Activated CD4-positive, alpha-beta T cell treated with anti-CD3 and anti-CD28 coated beads, Interleukin-2, amount 50 U/mL, for 16 hours (primary cell): ENCODE measurements at places on chromosomes 2 and 18.

- no peak for DNase-seq
Observed at GRCh38 chr2:12771154-12771553, 54.4 kb downstream of the TRIB2 start.

GRCh38 chr2:174981331-174981730, 23.9 kb downstream of the CHN1 start:
- DNase-seq = no peak

- DNase-seq = no peak
Observed at GRCh38 chr18:64488698-64489097, 339.8 kb upstream of the LINC00305 start.

DNA sequence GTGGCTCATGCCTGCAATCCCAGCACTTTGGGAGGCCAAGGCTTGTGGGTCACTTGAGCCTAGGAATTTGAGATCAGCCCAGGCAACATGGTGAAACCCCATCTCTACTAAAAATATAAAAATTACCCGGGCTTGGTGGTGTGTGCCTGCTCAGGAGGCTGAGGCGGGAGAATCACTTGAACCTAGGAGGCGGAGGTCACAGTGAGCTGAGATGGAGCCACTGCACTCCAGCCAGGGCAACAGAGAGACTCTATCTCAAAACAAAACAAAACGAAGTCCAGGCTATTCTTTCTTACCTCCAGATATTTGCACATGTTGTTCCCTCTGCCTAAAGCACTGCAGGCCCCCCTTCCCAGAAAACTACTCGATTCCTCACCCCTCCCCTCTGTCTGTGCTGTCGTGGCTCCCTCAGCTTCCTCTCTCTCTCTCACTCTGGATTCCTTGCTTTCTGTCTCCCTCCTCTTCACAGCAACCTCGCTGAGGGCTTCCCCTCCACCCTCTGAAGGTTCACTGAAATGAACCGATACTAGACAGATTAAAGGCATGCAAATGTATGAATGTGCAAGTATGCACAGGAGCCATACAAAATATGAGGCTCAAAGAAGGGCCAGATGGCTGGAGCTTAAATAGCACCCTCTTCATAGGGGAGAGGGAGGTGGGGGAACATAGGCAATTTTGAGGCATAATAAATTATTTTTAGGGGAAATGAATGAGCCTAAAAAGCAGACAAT, 18.5 kb downstream of the TMEM177 start:
- no peak for DNase-seq

- no peak for DNase-seq
Observed at GRCh38 chr18:45981821-45982220, 14.7 kb upstream of the EPG5 start.

- DNase-seq = no peak
Observed at GRCh38 chr2:235365743-235366142, 128.1 kb upstream of the AGAP1 start.

DNA sequence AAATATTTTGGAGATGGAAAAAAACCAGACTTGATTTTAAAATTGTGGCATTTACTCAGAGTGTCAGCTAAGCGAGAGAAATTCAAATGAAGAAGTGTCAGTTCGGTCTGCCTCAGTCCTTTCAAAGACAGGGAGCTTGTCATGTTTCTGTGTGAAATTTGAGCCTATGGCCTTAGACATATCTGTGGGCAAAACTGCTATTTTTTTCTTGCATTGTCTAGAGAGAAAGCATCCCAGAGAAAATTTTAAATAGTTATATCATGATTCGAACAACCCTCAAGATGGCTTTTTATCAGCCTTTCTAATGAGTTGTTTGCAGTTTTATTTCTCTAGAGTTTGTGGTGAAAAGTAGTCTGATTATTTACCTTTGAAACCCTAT, 50.2 kb upstream of the KCNE4 start:
- no peak for DNase-seq

- DNase-seq = no peak
Observed at GRCh38 chr2:211930331-211930730, 608.3 kb downstream of the ERBB4 start.
